PC-9 (cell line): ENCODE measurements at places on chromosomes 6 and 20. TPM values are rescaled to one million over a fixed set of nuclear protein-coding genes. Genes with fewer than 3 reads are reported as not detected.

GRCh38 chr20:10739566-10739965 is 65.8 kb upstream of the JAG1 start:
- no peaks in the 10 kb centered on the region for H3K27me3 ChIP-seq
- H3K27ac ChIP-seq, result no peak overlapping the region
- H3K36me3 ChIP-seq, result no peaks in the 10 kb centered on the region

DNA sequence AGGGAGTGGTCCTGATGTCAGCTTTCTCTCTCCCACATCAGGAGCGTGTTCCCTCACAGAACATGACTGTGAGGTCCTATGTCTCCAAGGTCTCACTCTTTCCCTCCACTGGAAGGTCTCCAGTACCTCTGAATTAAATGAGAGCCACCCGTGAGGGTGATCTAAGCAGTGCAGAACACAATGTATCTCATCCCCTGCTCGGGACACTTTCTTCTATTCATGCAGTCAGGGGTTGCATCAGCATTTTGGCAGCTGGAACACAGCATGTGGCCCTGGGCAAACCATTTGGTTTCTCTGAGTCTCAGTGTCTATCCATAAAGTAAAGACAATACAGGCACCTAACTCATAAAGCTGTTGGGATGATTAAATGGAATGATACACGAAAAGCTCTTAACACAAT is 34.2 kb downstream of the MAFB start:
- DNase-seq, result no peak
- H3K4me1 ChIP-seq, result 0 out of 2 replicates have a peak, but pooled peaks cover 3% of the 10 kb centered on the region
- H3K27me3 ChIP-seq, result peaks cover 62% of the 10 kb centered on the region
- no peaks in the 10 kb centered on the region for H3K36me3 ChIP-seq
- H3K27ac ChIP-seq, result no peak overlapping the region

DNA sequence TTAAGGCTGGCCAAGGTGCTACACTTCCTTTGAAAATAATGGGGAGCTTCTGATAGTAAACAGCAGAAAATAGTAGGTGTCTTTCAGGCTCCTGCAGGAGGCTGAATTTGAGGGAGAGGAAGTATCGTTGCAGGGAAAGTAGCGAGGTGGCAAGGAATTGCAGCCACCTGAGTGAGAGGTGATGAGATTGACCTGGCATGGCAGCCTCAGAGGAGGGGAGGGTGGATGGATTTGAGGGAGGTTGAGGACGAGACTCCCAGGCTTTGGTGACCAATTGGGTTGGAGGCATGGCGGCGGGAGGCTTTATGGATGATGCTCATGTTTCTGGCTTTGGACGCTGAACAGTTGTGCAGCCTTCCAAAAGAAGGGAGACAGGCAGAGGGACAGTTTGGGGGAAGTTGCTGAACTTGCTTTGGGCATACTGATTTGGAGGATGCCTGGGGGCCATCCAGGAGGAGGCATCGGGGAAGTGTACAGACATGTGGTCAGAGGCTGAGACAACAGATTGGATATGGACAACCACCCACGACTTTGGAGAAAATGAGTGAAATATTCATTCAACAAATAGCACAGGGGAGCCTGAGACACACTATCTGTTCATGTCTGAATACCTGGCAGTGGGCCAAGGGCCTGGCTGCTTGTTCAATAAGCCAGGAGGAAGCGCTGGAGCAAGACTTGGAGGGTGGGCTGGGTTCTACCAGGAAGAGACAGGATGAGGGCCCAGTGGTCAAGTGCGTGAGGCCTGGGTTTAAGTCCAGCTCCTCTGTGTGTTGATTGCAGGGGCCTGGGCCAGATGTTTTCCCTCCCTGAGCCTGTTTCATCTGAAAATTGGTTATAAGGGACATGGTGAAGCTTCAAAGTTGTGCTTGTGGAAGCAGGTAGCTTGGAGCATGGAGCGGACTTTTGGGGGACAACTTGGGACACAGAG is 113.2 kb downstream of the CEBPB start:
- no peaks in the 10 kb centered on the region for H3K36me3 ChIP-seq
- no peak for DNase-seq
- 0 out of 2 replicates have a peak overlapping the region, but pooled peaks have one; percentile 11 for H3K27ac ChIP-seq
- H3K27me3 ChIP-seq, result no peaks in the 10 kb centered on the region
- no peak overlapping the region for H3K4me3 ChIP-seq
- peaks cover 64% of the 10 kb centered on the region for H3K4me1 ChIP-seq

The PPP1R14C gene
- total RNA-seq, result 9.8 and 12.1 TPM in 2 replicates

GRCh38 chr20:2564406-2564805 is 28.0 kb downstream of the TMC2 start:
- H3K27ac ChIP-seq, result no peak overlapping the region
- H3K4me3 ChIP-seq, result no peak overlapping the region
- DNase-seq, result no peak
- H3K4me1 ChIP-seq, result no peaks in the 10 kb centered on the region
- H3K36me3 ChIP-seq, result no peaks in the 10 kb centered on the region
- H3K27me3 ChIP-seq, result peaks cover 67% of the 10 kb centered on the region

- no peaks in the 10 kb centered on the region for H3K36me3 ChIP-seq
- no peaks in the 10 kb centered on the region for H3K27me3 ChIP-seq
- peak overlapping the region; percentile 99 for H3K4me3 ChIP-seq
Observed at GRCh38 chr6:42782689-42783176, 881 bp downstream of the BICRAL start.

The CBLN4 gene
- total RNA-seq, result not detected in 2 replicates

The COL10A1 gene
- total RNA-seq, result not detected in 2 replicates

The PBOV1 gene
- not detected in 2 replicates for total RNA-seq

The MACROD2 gene
- total RNA-seq, result 8.5 and 11.4 TPM in 2 replicates

The CTAGE9 gene
- not detected in 2 replicates for total RNA-seq

DNA sequence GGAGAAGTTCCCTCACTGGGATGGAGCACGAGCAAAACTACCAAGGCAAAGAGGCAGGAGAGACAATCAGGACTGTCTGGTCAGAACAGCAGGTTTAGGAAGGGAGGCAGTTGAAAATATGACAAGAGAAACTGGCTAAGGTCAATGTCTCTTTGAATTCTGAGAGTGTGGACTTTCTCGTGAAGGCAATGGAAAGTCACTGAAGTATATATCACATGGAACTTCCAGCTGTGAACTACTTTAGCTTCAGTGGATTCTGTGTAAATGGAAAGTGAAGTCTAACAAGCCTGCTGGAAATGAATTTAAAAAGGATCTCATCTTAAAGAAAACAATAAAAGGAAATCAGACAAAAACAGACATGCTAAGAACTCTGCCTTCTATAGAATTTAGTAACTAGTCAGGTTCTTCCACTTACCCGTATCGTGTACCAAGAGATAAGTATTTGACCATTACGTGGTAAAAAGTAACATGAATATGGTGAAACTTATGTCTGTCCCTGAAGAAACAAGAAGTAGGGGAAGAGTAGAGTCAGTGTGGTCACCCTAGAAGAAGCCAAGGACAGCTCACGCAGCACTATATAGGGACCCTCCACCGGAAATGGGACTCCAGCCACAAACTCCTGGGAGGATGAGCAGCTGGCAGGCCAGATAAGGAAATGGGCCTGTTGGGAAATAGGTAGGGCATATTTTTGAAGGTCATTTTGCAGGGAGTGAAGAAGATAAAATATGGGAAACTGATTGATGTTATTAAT is 123.4 kb downstream of the MAP7 start:
- H3K4me1 ChIP-seq, result no peaks in the 10 kb centered on the region
- H3K27ac ChIP-seq, result no peak overlapping the region
- no peaks in the 10 kb centered on the region for H3K36me3 ChIP-seq
- DNase-seq, result no peak

GRCh38 chr6:20644667-20645370 is 110.6 kb downstream of the CDKAL1 start:
- H3K4me1 ChIP-seq, result no peaks in the 10 kb centered on the region
- H3K4me3 ChIP-seq, result no peak overlapping the region
- H3K36me3 ChIP-seq, result 0 out of 2 replicates have a peak, but pooled peaks cover 3% of the 10 kb centered on the region
- no peaks in the 10 kb centered on the region for H3K27me3 ChIP-seq
- no peak for DNase-seq

- no peak overlapping the region for H3K4me3 ChIP-seq
- peaks cover 56% of the 10 kb centered on the region for H3K27me3 ChIP-seq
- H3K27ac ChIP-seq, result no peak overlapping the region
- H3K4me1 ChIP-seq, result no peaks in the 10 kb centered on the region
- no peak for DNase-seq
Observed at GRCh38 chr6:159871241-159871640, 19.5 kb upstream of the MAS1 start.

The NDRG3 gene
- total RNA-seq, result 40.7 and 55.6 TPM in 2 replicates

DNA sequence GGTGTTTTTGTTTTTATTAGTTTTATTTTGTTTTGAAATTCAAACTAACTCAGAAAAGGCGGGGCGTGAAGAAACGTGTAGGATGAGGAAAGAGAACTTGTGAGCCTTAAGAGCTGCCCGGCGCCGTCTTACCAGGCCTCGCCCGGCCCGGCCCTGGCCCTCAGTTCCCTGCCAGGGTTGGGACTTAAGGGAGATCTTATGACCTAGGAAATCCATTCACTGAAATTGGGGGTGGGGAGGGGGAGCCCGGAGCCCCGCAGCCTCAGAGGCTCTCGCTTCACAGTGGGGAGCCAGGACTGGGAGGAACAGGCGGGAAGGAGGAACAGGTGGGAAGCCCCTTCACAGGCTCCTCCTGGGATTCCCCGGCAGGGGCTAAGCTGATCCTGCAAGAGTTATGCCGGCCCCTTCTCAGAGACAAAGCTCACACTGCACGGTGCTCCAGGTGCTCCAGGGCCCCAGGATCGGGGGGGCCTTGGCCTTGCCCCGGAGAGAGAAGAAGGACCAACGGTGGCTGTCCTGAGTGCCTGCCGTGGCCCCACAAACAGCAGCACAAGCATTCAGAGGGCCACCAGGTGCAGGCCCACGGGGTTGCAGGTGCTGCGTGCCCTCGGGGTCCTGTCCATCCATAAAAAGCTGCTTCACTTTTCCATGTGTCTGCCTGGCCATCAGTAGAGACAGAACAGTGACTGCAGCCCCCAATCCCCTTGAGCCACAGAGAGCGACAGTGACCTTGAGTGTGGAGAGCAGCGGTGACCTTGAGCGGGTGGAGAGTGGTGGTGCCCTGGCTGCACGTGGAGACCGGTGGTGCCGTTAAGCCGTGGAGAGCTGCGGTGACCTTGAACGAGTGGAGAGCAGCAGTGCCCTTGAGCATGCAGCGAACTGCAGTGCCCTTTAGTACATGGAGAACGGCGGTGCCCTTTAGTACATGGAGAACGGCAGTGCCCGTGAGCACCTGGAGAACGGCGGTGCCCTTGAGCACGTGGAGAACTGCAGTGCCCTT is 152.7 kb downstream of the DLL1 start:
- H3K4me1 ChIP-seq, result no peaks in the 10 kb centered on the region
- no peak overlapping the region for H3K27ac ChIP-seq
- no peak overlapping the region for H3K4me3 ChIP-seq
- no peak for DNase-seq
- no peaks in the 10 kb centered on the region for H3K36me3 ChIP-seq

- H3K27ac ChIP-seq, result no peak overlapping the region
- no peaks in the 10 kb centered on the region for H3K27me3 ChIP-seq
- peaks cover 13% of the 10 kb centered on the region for H3K4me1 ChIP-seq
- DNase-seq, result no peak
- H3K4me3 ChIP-seq, result no peak overlapping the region
Observed at GRCh38 chr6:106586815-106587415, 42.4 kb downstream of the RTN4IP1 start.

GRCh38 chr20:49727478-49727877 is 13.8 kb upstream of the B4GALT5 start:
- no peak for DNase-seq
- H3K27me3 ChIP-seq, result no peaks in the 10 kb centered on the region
- H3K36me3 ChIP-seq, result no peaks in the 10 kb centered on the region
- H3K4me1 ChIP-seq, result peaks cover 83% of the 10 kb centered on the region
- peak overlapping the region; percentile 94 for H3K27ac ChIP-seq
- no peak overlapping the region for H3K4me3 ChIP-seq
